ENCODE measurements at places on chromosomes 7 and 10.

DNA sequence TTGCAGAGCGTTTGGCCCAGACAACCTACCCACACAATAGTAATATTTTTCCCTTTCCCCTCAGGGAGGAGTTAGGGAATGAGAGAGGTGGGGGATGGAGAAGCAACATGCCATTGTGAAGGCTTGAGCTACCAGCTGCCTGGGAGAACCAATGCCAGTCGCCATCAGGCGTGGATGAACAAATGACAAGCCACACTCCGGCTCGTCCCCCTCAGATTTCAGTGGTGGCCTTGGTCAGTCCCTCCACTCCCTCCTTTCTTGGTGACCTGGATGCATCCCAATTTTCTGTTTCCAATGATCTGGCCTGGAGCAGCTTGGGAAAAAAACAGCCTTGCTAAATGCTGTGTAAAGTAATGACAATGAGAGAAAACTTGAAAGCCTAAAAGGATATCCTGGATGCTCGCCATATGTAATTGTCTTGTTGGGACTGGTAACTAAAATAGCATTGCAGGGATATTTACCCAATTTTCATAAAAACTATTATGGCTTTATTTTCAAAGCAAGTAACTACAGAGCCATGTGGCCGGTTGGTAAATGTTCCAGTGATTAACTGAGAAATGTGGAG is 110.7 kb downstream of the ICA1 start:
- no peak for DNase-seq

DNA sequence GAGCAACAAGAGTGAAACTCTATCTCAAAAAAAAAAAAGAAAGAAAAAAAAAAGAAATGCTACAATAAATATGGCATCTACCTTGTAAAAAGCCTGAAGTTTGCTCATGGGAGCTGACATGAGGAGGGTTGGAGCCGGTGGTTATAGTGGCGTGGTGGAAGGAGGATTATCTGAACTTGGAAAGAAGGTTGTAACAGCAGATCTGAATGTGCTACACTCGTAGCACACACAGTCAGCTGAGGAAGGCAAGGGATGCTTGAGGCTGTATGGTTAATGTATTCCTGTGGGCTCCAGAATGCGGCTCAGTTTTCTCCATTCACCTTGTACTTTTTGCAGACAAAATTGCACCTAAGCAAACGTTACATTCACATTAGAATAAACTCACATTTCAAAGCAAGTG is 390.3 kb upstream of the GALNT17 start:
- no peak for DNase-seq

DNA sequence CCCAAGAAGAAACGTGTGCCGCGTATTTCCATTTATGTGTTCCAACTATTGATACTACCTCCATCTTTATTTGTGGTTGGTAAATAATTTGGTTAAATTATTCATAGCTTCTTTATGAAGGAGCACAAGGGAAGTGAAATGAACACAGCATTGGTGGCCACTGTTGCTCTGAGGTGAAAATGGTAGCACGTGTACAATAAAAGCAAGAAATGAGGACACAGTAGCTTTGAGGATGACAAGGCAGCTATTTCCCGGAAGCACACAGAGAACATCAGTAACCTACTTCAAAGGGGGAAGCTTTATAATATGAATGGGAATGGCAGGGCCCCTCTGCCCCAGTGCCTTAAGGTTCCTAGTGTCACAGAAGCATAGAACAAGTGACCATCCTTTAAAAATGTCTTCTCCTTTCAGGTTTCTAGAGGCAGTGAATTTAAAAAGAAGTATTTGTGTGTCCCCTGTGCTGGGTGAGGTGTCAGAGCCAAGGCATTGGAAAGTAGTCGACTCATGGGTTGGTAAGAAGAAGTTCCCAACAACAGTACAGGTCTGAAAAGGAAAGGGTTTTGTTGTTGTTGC is 78.8 kb downstream of the SGMS1 start:
- DNase-seq = no peak

DNA sequence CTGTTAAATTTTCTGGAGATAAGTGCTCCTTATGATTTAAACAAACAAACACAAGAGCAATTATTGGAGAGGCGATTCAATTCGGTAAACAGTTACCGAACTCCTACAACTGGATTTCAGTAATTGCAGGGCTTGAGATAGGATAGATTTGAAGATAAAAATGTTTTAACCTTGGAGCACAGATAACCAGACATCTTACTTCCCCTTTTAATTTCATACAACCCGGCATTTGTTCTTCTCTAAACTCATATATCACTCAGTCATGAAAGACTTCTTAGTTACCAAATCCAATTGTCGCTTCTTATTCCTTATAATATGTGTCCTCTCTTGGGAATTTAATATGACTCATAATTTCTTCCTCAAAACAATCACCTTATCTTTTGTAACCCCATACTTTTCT is 235.9 kb upstream of the CSTF2T start:
- no peak for DNase-seq

DNA sequence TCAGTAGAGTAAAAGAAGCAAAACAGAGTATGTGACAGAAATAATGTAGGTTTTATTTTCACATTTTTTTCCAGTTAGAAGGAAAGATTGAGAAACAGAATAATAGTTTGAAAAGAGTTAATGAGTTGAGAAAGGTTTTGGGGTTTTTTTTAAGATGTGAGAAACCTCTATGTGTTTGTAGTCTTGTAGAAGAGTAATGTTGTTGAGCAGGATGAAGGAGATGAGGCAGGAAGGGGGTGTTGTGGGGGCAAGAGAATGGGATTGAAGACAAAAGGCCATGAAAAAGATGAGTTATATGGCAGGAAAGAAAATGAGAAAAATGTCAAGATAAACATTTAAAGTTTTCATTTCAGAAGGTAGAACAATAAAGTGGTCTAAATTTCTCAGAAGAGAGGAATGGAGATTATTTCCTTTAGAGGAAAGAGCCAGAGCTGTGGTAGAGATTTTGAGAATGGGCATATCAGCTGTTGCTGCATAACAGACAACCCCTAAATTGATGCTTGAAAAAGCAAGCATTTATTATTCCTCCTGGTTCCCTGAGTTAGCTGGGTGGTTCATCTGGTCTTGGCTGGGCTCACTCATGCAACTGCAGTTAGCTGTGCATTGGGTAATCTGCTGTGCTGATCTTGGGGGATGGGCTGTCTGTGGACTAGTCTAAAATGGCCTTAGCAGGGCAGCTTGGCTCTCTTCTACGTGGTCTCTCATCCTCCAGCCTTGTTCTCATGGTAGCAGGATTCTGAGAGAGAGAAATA is 27.1 kb downstream of the PCGF5 start:
- DNase-seq = no peak

DNA sequence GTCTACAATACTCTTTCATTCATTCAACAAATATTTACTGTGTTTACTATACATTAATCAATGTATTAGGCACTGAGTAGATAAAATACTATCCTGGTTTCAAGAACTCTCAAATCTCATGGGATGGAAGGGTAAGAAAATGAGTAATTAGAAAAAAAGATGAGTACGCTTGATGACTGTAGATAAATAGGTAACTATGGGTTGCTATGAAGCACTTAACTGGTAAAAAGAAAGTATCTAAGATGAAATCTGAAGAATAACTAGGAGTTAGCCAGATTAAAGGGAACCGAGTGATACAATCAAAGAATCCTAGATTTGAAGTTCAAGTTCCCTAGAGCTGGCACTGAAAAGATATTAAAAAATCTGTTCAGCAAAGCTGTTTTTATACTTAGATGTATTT is 62.1 kb downstream of the IQUB start:
- no peak for DNase-seq

DNA sequence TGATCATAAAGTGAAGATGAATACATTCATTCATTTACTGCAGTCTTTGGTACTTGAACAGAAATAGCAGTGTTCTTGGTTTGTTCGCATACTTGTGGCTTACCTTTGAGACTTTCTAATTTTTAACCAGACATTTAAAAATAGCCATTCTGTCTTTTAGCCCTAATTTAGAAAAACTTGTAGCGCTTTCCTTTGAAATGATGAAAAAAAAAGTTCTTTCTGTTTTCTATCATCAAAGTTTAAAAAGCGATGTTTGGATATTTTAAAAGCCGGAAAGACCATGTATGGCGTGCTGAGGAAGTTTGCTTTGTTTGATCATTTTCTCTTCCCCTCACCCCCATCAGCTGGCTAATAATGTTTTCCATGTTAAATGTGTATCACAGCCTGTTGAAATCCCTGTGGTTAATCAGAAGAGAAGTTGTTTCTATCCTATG is 116.3 kb downstream of the CUX1 start:
- no peak for DNase-seq

Data from CD4-positive, alpha-beta memory T cell (primary cell).